ENCODE measurements at places on chromosomes 4 and X.

- no peak for DNase-seq
Measured at GRCh38 chr4:8493484-8493883, 52.9 kb downstream of the TRMT44 start.

GRCh38 chr4:152038238-152038637 is 277.4 kb upstream of the GATB start:
- DNase-seq: no peak

DNA sequence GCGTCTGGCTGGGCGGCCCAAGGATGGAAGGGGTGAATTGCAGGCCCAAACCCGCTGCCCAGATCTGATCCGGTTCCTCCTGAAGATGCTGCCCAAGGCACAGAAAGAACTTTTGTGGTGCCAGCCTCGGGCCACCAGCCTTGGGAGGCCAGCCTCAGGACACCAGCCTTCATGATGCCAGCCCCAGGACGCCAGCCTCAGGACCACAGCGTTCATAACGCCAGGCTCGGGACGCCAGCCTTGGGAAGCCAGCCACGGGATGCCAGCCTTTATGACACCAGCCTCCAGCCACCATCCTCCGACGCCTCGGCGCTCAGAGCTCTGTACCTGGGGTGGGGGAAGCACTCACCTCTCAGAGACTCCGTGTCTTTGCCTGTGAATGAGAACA is 107.8 kb downstream of the ADRA2C start:
- DNase-seq: no peak

- DNase-seq: no peak
Measured at GRCh38 chr4:71442336-71442735, 103.5 kb downstream of the SLC4A4 start.

DNA sequence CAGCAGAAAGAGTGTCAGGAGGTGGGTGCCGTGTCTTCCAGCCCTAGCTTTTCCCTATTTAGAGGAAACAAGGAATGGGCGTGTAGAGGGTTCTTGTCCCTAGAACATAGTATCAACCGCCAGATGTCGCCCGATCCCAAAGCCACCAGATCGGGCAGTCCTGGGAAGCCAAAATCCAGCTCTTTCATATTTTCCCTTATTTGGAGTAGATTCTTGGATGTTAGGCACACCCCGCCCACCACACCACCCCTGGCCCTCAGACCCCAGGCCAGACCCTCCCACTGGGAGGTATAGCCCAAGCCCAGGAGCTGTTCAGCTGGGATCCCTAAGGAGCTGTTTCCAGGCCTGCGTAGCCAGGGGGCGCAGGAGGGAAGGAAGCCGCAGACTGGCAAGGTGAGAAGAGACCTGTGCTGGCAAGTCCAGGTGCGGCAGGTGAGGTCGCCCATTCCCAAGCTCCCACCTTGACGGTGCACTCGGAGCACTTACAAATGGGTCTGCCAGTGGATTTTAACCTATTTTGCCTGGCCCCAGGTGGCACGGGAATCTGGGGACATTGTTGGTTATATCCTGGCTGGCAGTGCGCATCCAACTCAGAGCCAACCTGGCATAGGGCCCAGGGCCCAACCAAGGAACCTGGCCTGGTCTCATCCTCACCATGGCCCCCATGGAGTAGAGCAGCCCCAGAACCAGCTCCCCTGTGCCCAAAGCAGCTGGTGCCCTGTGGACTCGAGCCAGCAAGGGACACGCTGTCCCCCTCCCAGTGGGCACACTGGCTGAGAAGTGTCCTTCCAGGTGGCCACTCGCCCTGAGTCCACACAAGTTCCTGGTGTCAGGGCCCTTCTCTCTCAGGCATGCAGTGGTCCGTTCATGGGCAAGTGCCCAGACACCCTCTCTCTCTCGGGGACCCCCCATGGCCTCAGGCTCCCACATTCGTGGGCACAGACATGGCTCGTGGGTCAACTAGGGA is 811 bp downstream of the FLNA start:
- no peak for DNase-seq

- DNase-seq: no peak
Measured at GRCh38 chr4:145796346-145796745, 116.4 kb downstream of the C4orf51 start.

DNA sequence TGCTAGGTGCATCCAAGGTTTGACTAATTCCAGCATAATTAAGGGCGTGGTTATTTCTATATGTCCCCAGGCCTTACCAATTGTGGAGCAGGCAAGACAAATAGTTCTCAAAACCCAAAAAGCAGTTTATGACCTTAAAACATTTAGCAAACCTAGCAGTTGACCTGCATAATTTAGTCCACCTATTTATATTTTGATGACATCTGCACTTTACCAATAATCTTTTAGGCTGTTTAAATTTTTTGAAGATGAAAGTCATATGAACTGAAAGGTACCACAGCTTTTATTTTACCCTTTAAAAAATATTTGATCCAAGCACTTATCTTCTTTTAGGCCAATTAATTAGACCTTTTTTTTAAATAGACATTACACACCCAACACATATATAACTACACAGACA is 9.8 kb upstream of the ASIC5 start:
- DNase-seq: no peak

DNA sequence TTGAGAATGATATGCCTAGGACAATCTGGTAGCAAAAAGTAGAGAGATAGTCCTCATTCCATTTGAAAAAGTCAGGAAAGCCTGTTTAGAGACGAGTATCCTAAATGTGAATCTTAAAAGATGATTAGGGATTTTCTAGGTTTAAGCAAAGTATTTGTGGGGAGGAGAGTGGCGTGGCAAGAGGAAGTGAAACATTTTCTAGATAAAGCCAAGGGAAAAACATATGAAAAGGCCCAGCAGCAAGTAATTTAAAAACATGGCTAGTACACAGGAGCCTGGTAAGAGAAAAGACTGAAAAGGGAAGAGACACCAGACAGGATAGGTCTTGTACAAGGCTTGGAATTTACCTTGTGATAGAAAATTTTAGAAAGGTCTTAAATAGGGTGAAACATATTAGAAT is 45.9 kb downstream of the CORIN start:
- DNase-seq: no peak

- no peak for DNase-seq
Measured at GRCh38 chrX:24662352-24662751, 15.2 kb upstream of the PCYT1B start.

- no peak for DNase-seq
Measured at GRCh38 chrX:1610166-1610565, 4.7 kb upstream of the ASMT start.

DNA sequence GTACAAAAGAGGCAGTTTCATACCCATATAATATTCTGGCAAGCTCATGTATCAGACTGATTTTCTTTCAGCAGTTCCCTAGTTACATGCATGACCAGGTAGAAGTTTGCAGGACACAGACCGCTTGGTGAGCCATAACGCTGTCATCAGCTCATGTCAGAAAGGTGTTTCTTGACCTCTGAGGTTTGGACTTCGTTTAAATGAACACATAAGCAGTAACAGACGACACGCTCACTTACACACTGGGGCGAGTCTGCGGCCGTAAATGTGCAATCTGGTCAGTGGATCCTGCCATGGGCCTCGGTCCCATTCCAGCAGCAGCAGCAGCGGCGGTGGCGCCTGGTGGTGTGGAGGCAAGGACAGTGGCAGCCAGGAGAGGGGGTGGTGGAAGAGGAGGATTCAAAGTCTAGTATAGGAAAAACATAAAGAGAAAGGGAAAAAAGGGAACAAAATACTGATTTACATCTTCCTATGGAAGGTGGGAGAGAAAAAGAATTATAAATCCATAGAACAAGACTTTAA is 111.9 kb upstream of the CBR4 start:
- DNase-seq: no peak

- DNase-seq: no peak
Measured at GRCh38 chr4:170005472-170005871, 20.7 kb downstream of the MFAP3L start.

DNA sequence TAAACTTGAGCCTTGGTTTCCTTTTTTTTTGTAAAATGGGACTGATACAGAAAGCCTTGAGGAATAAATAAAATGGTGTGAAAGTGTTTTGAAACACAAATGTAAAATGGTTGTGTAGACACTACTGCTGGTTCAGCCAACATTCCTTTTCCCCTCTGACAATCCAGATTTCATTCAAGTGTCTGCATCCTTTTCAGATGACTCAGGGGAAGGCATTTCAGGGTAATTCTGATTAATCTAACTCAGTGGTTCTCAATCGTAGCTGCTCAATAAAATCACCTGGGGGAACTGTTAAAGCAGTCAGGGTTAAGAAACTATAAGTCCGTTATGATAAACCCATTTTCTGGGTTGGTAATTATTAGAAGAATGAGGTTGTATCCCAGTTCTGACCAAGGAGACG is 4.6 kb downstream of the ARHGAP10 start:
- no peak for DNase-seq

GRCh38 chr4:144223661-144224060 is 83.1 kb upstream of the GYPA start:
- no peak for DNase-seq

- DNase-seq: no peak
Measured at GRCh38 chrX:118824173-118824730, 628 bp downstream of the ZCCHC12 start.

- no peak for DNase-seq
Measured at GRCh38 chrX:131812847-131813825, 210.0 kb upstream of the STK26 start.

DNA sequence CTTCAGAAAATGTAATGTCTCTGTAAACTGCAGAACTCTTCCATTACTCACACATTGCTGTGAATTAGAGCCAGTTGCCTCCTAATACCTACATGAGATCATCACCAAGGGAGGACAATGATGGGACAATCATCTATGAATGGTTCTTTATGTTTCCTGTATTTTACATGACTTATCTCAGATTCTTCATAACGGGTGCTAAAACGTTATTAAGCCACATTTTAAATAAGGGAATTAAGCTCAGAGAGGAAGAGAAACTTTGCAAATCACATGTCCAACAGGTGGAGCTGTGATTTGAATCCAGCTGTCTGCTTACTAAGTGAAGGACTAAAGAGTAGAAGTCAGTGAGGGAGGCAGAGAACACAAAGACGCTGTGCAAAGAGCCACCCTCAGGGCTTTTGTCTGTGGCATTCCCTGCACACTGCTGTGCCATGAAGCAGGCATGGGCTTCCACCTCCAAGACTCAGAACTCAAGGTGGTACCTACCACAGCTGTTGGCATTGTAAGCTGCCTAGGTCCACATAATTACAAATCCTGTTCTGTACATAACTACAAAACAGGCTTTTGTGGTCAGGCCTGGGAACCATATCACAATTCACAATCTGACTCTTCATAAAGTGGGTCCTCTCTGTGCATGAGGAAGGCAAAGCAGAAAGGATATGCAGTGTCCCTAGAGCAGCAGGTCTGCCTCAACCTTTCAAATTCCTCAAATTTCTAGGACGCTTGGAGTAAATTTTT is 12.8 kb downstream of the TBC1D9 start:
- DNase-seq: no peak

GRCh38 chrX:115388879-115389278 is 99.4 kb downstream of the LUZP4 start:
- no peak for DNase-seq

DNA sequence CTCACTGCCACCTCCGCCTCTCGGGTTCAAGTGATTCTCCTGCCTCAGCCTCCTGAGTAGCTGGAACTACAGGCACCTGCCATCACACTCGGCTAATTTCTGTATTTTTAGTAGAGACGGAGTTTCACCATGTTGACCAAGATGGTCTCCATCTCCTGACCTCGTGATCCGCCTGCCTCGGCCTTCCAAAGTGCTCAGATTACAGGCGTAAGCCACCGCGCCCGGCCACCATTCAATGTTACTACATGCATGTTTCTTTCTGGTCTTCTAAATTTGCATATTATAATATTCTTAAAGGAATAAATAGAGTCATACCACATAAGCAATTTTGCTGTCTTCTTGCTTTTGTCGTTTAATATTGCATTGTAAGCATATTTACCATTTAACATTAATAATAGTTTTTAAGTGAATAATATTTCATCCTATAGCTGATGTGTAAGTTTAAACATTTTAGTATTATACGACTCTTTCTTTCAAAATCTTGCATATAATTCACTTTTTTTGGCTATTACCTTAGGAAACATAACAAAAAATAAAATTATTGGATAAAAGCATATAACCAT is 1270.4 kb downstream of the ADGRL3 start:
- DNase-seq: no peak

DNA sequence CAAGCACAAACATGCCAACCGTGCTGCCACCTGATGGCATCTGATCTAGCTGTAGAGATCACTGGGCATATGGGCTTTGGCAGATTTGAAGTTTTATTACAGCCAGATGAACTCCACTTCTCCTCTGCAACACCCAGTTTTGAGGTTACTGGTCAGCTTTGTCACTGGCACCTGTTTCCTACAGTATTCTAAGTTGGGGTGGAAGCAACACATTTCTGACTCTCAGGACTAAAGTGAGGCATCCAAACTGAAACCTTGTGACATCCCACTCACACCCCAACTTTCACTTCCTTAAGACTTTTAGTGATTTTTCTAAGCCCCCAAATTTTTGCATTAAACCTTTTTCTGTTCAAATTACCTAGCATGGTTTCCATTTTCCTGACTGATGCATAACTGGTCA is 115.1 kb upstream of the PCDH18 start:
- DNase-seq: no peak

DNA sequence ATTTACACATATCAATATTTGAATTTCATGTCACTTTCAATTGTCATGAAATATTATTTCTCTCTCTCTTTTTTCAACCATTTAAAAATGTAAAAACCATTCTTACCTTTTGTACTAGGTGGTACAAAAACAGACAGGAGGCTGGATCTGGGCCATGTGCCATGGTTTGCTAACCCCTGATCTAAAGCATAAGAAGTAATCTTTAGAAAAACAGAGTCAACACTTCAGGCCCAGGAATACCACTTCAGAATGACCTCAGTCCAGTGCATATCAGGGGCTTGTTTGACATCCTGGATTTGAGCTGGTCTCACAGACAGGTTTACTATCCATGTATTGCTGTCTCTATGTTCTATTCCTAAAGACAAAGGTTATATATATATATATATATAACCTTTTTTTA is 102.5 kb downstream of the DCHS2 start:
- DNase-seq: no peak

DNA sequence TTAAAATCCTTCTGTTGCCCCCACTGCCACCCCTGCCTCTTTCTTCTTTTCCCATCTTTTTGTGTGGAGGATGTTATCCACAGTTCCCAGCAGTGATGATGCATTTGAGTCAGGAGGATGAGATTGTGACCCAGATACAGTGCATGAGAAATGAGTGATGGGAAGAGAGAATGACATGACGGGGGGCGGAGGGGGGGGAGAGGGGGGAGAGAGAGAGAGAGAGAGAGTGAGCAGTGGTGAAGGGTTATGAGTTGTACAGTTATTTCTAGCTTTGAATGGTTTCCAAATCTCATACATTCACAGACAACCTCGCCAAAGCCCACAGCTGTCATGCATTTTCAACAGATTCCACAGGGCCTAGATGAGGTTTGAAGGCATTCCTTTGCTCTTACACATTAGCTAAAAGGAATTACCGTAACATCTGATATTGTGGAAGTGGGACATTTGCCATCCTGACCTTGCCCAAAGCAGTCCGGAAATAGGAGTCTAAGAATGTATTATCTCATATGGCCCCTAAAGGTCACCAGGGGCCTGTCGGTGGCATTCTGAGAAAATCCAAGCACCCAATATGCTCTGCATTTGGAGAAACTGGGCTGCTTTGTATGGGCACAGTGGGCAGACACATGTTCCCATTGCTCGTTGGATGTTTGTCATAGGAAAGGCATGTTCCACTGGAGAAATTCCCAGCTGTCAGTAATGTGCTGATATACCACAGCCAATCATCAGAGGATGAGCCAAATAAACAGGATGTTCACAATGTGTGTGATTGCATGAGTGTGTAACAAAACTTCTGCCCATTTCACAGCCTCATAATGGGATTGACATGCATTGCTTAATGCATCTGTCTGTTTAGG is 435.8 kb downstream of the SPRY1 start:
- no peak for DNase-seq

GRCh38 chrX:53422861-53423306 is at the start of gene RIBC1:
TSS of gene RIBC1 (plus strand) at chrX:53422873. CDS start at chrX:53426277, 3,404 bp downstream.
- peak; percentile 44 for DNase-seq
